Osteocyte (in vitro differentiated cells): ENCODE measurements at places on chromosomes 13 and 19. TPM values are rescaled to one million over a fixed set of nuclear protein-coding genes. Genes with fewer than 3 reads are reported as not detected.

Gene OLFM2
- 208 and 236 TPM in 2 replicates for total RNA-seq

- DNase-seq: no peak
These were observed 340.0 kb downstream of the SUCLA2 start for GRCh38 chr13:47661076-47661475.

GRCh38 chr19:6800991-6801484, 28.5 kb downstream of the VAV1 start:
- DNase-seq: no peak

- no peak for DNase-seq
These were observed 63.0 kb upstream of the TPM4 start for GRCh38 chr19:16013181-16013850.
